ENCODE measurements at places on chromosomes 7 and 10. TPM values are rescaled to one million over a fixed set of nuclear protein-coding genes. Genes with fewer than 3 reads are reported as not detected.

Gene RHOBTB1
- total RNA-seq: 13.5 TPM

Gene CRYGN
- total RNA-seq: not detected

- DNase-seq: no peak
These were observed 34.7 kb downstream of the SVIL start for GRCh38 chr10:29600067-29600466.

DNA sequence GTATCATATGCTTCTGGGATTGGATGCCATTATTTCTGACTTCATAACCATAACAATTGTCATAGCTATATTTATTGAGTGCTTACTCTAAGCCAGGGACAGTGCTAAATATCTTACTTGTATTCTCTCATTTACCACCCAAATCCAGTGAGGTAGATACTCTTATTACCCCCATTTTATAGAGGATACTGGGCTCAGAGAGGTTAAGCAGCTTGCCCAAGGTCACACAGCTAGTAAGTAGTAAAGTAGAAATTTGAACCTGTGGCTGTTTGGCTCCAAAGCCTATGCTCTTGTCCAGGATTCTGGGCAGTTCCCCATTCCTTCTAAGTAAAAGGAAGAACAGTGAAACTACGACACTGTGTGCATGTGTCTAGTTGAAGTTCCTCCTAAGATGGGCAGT, 56.5 kb downstream of the COL13A1 start:
- DNase-seq: no peak

Gene EPHA1
- 9.0 TPM for total RNA-seq

DNA sequence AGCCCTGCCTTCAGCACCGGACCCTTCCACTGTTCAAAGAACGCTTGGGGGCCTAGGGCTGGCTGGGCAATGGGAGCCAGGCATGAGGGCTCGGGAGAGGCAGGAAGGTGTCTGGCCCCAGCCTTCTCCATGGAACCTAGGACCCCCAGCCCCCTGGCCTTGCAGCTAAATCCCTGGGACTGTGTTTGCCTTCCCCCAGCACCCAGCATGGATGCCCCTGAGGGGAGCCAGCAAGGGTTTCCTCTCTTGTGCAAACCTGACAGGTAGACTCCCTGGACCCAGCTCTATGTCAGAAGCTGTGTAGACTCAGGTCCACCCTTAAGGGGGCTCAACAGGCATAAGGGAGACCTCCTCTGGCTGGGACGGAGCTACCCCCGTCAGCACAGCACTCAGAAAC, 288.0 kb downstream of the GRID1 start:
- DNase-seq: no peak

Gene SCART1
- 2.4 TPM for total RNA-seq

DNA sequence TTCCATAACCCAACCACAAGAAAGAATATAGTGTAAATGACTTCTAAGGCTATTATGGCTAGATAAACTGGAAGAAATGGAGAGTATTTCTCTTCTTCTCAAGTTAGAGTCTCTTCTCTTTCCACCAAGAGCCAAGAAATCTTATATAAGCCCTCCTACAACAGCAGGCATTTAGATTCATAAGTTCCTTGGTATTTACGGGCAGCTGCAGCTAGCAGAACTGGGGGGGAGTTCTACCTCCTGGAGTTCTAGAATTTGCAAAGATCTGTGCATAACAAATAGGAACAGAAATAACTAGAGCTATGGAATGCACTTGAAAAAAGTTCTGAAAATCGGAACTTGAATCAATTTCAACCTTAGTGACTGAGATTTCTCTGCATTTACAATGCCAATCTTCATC, 715.2 kb upstream of the GRM3 start:
- no peak for DNase-seq

DNA sequence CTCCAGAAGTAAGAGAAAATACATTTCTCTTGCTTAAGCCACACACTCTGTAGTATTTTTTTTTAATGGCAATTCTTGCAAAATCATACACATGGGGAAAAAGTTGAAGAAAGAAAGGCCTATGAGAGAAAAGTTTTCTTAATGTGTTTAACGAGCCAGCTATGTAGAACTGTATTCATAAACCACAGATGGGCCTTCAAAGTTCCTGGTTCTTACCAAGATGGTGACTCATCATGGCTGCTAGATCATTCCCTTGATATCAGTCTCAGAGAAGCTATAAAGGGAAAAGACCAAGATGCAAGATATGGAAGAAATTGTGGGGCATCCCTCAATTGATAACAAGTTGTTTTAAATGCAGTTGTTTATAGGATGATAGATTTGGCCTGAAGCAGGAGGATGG, 992.7 kb upstream of the MBL2 start:
- no peak for DNase-seq

Data from lower lobe of right lung (tissue), 2 donors.